ENCODE measurements at places on chromosomes 2 and 18.
A peak's percentile ranks its signal among the peaks of the same experiment; 100 is the strongest.

DNA sequence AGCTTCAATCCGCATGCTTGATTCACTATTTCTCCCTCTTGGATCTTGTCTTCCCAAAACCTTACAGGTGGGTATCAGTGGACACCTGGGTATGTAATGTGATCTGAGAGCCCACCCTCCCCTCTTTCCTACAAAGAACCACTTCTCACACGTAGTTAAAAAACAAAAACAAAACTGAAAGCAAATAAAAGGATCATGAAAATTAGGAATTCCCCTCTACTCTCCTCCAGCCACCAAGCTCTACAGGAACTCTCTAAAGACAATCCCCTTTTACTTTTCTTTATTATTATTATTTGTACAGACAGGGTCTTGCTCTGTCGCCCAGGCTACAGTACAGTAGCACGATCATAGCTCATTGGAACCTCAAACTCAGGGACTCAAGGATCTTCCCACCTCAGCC, 40.8 kb upstream of the MYO1B start:
- no peak for DNase-seq

DNA sequence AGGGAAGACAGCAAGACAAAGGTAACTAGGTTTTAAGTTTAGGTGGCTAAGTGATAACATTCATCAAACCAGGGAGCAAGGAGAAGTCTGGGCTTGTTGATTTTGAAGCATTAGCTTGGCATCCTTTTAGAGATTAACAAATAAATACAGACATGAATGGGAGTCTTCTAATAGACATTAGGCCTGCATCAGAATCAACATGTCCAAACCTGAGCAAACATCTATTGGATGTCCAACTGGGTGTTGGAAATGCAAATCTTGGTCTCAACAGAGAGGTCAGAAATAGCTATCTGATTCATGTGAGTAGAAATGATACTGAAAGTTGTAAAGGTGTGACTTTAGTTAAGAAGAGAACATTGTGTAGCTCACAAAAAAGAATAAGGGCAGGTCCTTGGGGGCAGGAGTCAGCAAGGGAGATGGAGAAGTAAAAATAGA, 85.5 kb upstream of the RND3 start:
- DNase-seq, result no peak

- peak; percentile 96 for DNase-seq
Observed at GRCh38 chr2:207311316-207312005, 145.7 kb upstream of the KLF7 start.

GRCh38 chr2:67459761-67460160, 62.6 kb downstream of the ETAA1 start:
- DNase-seq, result no peak

- no peak for DNase-seq
Observed at GRCh38 chr2:48442610-48443360, 87.2 kb upstream of the STON1 start.

GRCh38 chr2:241958818-241959545, 89.5 kb downstream of the RTP5 start:
- DNase-seq, result no peak

DNA sequence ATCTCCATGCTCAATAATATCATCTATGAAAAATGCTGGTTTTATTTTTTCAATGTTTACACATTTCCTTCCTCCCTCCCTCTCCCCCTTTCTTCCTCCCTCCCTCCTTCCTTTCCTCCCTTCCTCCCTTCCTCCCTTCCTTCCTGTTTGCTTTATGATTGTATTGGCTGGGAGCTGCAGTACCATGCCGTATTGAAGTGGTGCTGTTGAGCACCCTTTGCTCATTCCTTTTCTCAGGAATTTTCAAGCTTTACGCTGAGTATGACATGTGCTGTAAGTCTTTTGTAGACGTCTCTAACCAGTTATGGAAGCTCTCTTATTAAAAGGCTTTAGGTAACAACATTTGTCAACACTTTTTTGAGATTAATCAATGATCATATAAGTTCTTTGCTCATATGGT, 100.4 kb downstream of the SNTG2 start:
- DNase-seq, result peak; percentile 36

- DNase-seq, result no peak
Observed at GRCh38 chr2:160029270-160029628, 33.2 kb downstream of the PLA2R1 start.

DNA sequence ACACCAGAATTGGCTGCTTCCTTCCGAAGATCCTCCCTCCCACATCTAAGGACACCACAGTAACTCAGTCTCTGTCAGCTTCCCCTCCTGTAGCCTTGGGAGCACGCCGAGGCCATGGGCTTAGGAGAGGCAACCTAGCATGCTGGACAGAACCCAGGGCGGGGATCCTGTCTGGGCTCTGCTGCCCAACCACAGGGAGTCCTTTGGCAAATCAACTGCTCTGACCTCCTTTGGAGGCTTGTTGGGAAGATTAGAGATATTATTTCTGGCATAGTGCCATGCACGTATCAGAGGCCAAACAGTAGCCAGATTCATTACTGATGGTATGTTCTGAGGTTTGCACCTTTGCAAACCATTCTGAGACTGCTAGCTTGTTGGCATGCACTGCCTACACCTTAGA, 262.7 kb upstream of the EPAS1 start:
- DNase-seq, result peak; percentile 47

- DNase-seq, result no peak
Observed at GRCh38 chr2:1369905-1370304, 43.4 kb upstream of the TPO start.

DNA sequence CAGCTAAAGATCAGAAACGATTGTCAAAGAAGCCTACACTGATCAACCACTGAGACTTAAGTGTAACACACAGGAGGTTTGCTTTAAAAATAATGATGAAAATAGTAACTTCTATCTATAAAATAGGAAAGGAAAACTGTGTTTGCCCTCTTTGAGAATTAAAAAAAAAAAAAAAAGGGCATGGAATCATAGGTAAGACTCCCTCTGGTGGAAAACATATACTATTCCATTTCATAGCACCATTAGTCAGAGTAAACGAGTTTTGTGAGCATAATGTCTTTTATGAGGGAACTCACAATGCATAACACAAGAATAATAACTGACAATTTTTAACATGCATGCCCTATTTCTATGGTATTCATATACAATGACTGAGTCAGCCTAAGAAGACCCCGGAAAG, 36.3 kb downstream of the SLC35F5 start:
- peak; percentile 9 for DNase-seq

DNA sequence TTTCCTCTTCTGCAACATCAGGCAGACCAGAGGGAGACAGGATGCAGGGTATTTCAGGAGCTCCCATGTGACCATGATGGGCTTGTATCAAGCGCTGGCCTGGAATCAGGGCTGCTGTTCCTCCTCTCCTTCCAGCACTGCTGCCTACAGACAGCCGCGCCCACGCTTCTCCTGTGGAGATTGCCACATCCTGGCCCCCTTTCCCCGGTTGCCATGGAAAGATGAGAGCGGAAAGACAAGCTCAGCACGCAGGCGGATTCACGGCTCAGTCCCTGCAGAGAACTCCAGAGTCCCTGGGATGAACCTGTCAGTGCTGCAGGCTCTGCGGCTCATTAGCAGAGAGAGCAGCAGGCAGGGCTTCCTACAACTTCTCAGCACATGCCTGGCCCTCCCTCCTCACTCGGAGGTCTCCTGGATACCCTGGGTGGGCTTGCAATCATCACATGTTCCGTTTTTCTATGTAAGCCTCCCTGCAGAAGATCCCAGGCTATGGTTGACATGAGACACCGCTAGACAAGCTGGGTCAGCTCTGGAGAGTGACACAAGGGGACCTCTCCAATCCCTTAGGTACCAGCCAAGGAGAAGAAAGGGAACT, 497.8 kb upstream of the MYT1L start:
- DNase-seq, result no peak

- DNase-seq, result no peak
Observed at GRCh38 chr2:38957972-38958371, 68.3 kb downstream of the ARHGEF33 start.

GRCh38 chr2:50443868-50444630, 587.9 kb downstream of the NRXN1 start:
- DNase-seq, result no peak

- no peak for DNase-seq
Observed at GRCh38 chr2:20446255-20446916, 488 bp upstream of the RHOB start.

DNA sequence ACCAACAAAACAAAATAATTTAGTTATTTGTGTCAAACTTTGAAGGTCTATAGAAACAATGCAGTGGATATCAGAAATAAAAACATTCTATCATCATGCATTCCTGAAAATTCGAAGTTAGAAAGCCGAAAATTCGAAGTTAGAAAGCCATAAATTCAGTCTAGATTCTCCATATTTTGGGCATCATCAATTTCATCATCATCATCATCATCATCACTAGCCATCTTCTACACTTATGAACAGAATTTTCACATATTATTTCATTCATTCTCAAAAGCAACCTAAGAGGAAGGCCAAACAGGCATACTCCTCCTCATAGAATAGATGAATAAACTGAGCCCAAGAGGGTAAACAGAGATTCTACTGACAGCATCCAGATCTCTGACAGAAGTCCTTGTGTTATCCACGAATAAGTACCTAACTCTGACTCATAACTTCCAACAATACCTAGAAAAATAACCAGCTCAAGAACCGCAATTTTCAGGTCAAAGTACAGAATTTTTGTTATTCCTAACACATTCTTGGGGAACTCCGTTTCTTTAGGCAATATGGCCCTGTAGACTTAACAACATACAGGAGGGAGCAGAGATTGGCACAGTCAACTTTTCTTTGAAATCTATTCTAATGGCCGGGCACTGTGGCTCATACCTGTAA, 84.7 kb downstream of the TCF4 start:
- DNase-seq, result no peak

DNA sequence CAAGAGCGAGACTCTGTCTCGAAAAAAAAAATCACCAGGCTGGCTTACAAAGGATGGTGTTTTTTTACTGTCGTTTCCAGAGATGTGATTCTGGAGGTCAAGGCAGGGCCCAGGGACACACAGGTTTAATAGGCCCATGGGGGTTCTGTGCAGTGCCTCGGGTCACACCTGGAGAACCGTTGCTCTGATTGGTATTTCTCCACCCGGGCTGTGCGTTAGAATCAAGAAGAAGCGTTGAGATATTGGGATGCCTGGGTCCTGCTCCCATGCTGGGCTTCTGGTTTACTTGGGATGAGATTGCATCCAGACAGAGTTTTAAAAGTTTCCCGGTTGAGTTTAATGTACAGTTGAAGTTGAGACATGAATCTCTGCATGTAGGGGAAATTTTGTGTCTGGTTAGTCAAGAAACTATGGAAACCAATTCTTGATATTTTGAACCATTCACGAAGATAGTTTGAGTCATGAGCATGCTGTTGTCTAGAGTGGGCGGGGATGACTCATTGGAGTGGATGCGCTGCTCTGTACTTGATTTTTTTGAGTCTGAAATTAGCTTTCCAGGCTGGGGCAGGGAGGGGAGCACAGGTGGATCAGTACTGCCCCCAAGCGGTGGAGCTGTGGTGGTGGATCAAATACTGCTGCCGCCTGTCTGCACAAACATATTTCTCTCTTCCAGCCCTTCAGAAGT, 50.1 kb downstream of the GREB1 start:
- DNase-seq, result peak; percentile 97

GRCh38 chr2:234139755-234140154, 89.3 kb downstream of the SPP2 start:
- peak; percentile 60 for DNase-seq

DNA sequence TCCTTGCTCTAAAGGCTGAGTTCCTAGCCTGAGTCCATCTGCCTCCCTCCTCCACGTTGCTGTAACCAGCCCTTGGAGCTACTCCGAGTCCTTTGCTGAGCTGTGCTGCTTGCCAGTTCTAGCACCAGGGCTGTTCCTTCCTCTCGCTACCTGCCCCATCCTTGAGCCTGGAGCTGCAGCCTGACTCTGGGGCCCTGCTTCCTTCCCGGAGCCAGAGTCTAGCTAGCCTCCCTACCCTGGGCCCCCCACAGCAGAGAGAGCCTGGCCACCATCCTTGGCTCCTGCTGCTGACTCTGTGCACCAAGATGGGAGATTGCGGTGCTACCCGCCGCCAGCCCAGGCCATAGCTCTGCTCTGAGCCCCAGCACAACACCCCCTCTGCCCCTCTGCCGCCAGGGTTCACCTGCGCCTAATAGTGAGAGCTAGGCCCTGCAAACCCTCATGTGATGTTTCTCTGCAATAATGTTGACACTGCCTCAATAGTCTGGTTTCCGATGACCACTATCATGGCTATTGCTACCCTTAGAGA, 135.9 kb upstream of the ASB18 start:
- DNase-seq, result no peak

- peak; percentile 41 for DNase-seq
Observed at GRCh38 chr2:84486441-84487115, 27.5 kb upstream of the SUCLG1 start.

DNA sequence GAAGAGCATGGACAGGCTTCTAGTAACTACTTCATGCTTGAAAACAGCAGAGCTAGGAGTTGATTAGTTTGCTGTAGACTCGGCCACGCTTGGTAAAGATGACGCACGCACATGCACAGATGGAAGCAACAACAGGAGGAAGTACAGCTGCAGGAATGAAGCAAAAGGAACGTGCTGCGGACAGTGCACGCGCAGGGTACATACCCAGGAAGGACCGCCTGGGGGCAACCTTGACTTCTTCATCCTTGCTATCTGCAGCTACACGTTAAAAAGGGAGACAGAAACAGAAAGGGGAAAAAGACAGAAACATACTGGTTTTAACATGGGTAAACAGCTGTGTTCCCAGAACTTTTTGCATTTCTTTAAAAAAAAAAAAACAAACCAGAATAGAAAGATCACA, 17.7 kb downstream of the SLC66A2 start:
- peak; percentile 74 for DNase-seq

DNA sequence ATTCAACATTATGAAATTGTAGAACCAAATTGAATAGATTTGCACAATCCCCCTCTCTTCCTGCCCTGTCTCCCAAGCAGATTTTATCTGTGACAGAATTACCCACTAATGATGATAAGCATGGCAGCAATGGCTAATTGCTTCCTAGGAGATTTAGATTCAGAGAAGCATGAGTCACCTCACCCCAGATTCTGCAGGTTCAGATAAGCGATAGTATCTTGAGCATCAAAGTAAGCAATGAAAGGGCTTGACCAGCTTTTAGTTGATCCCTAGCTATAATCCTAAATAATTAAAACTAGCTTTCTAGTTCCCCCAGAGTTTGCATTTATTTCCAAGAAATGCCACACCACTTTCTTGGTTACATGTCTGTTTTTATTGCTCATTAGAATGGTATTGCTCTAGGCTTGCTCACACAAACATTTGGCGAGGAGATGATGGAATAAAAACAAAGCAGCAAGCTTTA, 204.3 kb downstream of the GULP1 start:
- DNase-seq, result peak; percentile 60

DNA sequence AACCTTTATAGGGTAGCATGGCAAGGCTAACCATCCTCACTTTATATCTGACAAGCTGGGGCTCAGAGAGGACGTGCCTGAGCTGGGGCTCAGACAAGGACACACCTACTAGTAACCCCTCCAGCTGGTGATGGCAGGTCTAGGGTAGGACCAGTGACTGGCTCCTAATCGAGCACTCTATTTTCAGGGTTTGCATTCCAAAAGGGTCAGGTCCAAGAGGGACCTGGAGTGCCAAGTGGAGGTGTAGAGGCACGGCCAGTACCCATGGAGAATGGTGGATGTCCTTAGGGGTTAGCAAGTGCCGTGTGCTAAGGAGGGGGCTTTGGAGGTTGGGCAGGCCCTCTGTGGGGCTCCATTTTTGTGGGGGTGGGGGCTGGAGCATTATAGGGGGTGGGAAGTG, 1.2 kb upstream of the DES start:
- no peak for DNase-seq

GRCh38 chr2:85564144-85564563, 2.9 kb upstream of the GGCX start:
- DNase-seq, result no peak

Measured in fibroblast of skin of scalp (primary cell).